ENCODE measurements at places on chromosomes 3 and 15. TPM values are rescaled to one million over a fixed set of nuclear protein-coding genes. Genes with fewer than 3 reads are reported as not detected.

DNA sequence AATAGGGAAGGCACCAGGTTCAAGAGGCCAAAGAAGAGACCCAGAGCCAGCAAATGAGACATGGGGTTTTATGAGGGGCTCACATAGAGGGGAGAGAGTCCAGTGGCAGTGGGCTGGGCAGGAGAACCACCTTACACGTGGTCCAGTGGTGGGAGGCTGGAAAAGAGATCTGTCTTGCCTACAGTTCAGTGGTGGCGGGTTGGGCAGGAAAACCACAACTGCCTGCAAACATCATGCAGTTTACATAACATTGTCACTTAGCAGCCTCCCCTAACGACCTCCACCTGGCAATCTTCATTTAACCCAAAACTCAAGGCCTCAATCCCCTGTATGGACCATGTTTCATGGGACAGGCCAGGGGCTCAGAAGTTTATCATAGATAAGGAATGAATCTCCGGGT lies 29.1 kb downstream of the CRYGS start:
- peaks cover 100% of the 10 kb centered on the region for H3K27me3 ChIP-seq
- no peak for DNase-seq
- H3K27ac ChIP-seq, result no peak overlapping the region
- H3K4me3 ChIP-seq, result no peak overlapping the region
- H3K36me3 ChIP-seq, result no peaks in the 10 kb centered on the region

Gene NOX5
- total RNA-seq, result 1.5 TPM

- H3K4me3 ChIP-seq, result no peak overlapping the region
- no peaks in the 10 kb centered on the region for H3K27me3 ChIP-seq
- H3K4me1 ChIP-seq, result no peaks in the 10 kb centered on the region
- no peak overlapping the region for H3K27ac ChIP-seq
- no peaks in the 10 kb centered on the region for H3K36me3 ChIP-seq
Measured at GRCh38 chr3:114660124-114660523, 366.3 kb downstream of the TIGIT start.

DNA sequence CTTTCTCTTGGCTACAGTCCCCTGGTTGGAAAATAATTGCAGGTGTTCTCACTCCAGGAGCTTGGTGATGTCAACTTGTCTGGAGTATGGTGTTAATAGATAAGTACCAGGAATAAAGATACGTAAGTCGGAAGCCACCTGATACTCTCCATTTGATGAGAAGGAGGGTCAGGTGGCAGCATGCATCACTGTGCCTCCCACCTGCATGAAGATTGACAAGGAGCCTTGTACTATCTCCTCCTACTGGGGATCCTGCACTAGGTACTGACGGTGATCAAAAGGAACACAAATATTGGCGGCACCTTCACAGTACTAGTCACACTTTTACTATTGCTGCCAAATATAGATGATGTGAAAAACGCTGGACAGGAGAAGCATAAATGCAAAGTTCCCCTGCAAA lies 32.6 kb upstream of the GABRB3 start:
- H3K36me3 ChIP-seq, result no peaks in the 10 kb centered on the region
- H3K27me3 ChIP-seq, result no peaks in the 10 kb centered on the region
- no peak for DNase-seq

Gene PLSCR4
- total RNA-seq, result 8.3 TPM

Gene LOXL1
- 35.8 TPM for total RNA-seq

Gene NUDT16
- total RNA-seq, result 19.4 TPM

Gene GOLGA6B
- total RNA-seq, result 0.22 TPM

DNA sequence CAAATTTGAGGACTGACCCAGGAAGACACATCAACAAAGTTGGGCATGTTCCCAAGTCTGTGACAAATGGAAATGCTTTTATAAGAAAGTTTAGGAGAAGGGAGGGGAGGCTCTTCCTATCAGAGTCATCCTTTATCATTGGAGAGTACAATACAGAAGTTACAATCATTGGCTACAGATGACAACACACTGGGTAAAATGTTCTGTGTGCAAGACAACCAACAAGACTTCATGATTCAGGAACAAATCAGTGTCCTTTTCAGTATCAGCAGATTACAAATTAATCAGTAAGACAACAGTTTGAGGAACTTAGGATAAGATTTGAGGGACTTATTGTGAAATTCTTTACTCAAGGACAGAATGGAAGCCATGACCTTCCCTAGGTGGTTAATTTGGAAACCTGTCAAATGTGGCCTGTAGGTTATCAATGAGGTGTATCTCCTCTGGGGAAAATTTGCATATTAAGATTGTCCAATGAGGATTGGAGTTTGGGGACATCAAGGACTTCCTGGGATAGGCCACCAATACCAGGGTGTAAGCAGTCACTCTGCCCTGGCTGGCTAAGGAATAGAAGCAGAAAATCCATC lies 274.4 kb upstream of the RORA start:
- H3K4me1 ChIP-seq, result no peaks in the 10 kb centered on the region
- peaks cover 4% of the 10 kb centered on the region for H3K27me3 ChIP-seq
- H3K36me3 ChIP-seq, result no peaks in the 10 kb centered on the region
- no peak overlapping the region for H3K27ac ChIP-seq
- no peak for DNase-seq
- H3K4me3 ChIP-seq, result no peak overlapping the region

GRCh38 chr3:72615182-72615581 lies 233.1 kb downstream of the SHQ1 start:
- no peaks in the 10 kb centered on the region for H3K36me3 ChIP-seq
- H3K4me3 ChIP-seq, result no peak overlapping the region
- H3K27me3 ChIP-seq, result no peaks in the 10 kb centered on the region

GRCh38 chr3:125152951-125153350 lies 59.6 kb downstream of the SLC12A8 start:
- H3K4me1 ChIP-seq, result no peaks in the 10 kb centered on the region
- DNase-seq, result no peak
- H3K36me3 ChIP-seq, result no peaks in the 10 kb centered on the region
- no peak overlapping the region for H3K27ac ChIP-seq
- no peaks in the 10 kb centered on the region for H3K27me3 ChIP-seq
- no peak overlapping the region for H3K4me3 ChIP-seq

DNA sequence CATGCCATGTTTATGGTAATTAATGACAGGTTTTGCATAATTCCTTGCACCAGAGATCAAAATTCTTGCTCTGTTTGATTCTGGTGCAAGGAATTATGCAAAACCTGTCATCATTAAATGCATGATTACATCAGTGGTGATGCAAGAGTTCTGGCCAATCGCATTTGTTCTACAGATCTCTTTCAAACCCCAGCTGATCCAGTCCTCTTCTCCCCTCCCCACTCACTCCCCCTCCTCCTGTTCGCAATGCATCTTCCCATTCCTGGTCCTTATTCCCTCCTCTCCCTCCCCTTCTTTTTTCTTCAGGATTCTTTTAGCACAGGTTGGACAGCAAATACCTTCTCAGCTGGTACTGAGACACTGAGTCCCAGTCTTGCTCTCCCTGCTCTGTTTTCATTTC lies 82.1 kb downstream of the GABRB3 start:
- no peak for DNase-seq
- no peaks in the 10 kb centered on the region for H3K4me1 ChIP-seq
- peaks cover 4% of the 10 kb centered on the region for H3K27me3 ChIP-seq
- no peaks in the 10 kb centered on the region for H3K36me3 ChIP-seq

DNA sequence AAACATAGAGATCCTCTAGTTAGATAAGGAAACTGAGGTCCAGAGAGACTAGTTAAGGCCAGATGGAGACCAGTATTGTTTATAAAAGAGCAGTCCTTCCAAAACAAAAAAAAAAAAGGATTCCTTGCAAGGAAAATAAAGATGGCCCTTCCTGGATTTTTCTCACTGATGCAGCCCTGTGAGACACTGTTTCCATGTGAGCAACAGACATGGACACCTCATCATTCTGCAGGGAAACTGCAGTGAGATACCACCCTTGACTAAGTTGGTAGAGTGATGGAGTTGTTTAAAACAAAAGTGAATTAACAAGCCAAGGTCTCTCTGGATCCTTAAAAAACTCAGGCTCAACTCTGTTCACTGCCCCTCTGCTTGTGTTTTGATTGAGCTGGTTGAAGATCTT lies 65.6 kb upstream of the MYZAP start:
- no peak overlapping the region for H3K27ac ChIP-seq
- no peaks in the 10 kb centered on the region for H3K27me3 ChIP-seq
- H3K36me3 ChIP-seq, result no peaks in the 10 kb centered on the region
- no peak overlapping the region for H3K4me3 ChIP-seq
- no peaks in the 10 kb centered on the region for H3K4me1 ChIP-seq

Measured in PC-9 (cell line).